CD4-positive, alpha-beta T cell treated with Interleukin-2 at 100 ng/mL for 4 hours (primary cell): ENCODE measurements at places on chromosomes 16 and 17.

- no peak for DNase-seq
These were observed at the start of gene QRICH2 for GRCh38 chr17:76307966-76308338. Gene QRICH2, minus strand, starts transcription at chr17:76308276. Its CDS starts 278 bp downstream, at chr17:76307998.

GRCh38 chr17:27245230-27245696 lies 48.7 kb upstream of the WSB1 start:
- DNase-seq = peak; percentile 38

DNA sequence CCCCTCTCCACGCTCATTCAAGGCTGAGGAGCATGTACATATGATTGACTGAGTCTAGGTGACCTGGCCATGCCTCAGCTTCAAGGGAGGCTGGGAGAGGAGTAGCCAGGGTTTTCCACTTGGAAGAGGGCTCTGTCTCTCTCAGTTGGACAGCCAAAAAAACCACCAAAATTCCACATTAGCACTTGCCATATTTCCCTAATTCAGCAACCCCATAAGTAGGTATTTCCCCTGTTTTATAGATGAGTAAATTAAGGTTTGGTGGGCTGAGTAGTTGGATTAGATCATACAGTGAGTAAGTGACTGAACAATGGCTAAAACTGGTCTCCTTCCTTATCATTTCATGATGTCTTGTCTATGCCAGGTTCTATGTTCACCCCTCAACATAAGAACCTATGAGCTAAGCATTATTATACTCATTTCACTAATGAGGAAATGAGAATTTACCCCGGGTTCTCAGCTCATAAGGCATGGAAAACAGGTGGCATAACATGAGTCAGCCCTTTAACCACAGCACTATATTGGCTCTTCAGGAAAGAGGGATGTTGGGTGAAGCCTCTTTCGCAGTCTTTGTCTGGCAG lies 68.0 kb upstream of the GAS7 start:
- no peak for DNase-seq

DNA sequence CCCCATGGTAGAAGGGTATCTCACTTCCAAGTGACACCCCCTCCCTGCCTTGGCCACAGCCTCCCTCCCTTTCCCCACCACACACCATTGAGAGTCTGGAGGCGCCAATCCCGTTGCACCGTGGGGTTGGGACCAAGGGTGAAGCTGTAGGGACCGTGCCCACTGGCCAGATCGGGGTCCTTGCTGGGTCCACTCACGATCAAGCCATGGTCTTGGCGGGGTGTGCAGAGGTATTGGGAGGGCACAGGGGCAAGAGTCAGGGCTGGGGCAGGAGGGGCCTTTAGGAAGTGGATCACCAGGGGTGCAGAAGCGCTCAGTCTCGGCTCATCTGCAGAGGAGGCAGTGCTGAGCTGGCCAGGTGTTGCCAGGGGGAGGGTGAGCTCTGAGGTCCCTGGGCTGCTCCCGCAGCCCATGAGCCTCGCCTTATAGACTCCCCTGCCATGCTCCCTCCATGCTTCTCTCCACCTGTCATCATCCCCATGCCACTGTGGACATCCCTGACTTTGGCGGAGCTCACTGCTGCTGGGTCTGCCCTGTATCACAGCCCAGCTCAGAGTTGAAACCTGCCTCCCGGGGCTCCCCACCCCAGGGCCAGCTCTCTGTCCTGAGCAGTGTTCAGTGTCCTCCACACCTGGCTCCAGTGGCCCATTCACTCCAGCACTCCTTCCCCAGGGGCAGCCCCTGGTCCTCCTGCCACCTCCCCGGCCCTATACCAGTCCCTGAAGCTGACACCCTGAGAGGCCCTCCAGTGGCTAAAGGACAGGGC lies 8.3 kb downstream of the CDH16 start:
- DNase-seq = no peak

DNA sequence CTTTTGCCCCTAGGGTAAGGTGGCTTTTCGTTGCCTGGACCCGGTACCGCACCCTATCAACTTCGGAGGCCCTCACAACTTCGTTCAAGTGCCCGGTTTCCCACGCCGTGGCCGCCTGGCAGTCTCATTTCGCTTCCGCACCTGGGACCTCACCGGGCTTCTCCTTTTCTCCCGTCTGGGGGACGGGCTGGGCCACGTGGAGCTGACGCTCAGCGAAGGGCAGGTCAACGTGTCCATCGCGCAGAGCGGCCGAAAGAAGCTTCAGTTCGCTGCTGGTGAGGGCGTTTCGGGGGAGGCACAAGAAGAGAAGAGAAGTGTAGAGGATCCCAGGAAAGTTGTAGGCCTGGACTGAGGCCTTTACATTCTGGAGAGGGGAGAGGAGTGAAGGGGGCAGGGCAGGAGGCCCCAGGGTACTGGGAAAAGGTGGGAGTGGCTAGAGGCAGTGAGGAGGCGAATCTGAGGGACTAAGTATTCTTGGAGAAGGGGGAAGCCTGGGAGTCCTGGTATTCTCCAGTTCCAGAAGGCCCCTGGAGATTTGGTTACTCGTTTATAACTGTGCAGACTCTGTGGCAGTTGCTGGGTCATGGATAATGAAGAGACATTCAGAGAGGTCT lies 5.5 kb downstream of the CNTNAP1 start:
- no peak for DNase-seq

GRCh38 chr16:1428511-1428910 lies 2.4 kb upstream of the PERCC1 start:
- DNase-seq = peak; percentile 21

GRCh38 chr16:71311553-71312158 lies 22.5 kb upstream of the CMTR2 start:
- peak; percentile 26 for DNase-seq

GRCh38 chr17:51118330-51119195 lies 2.1 kb downstream of the SPAG9 start:
- DNase-seq = no peak

GRCh38 chr16:46897471-46897870 lies 13.3 kb downstream of the GPT2 start:
- DNase-seq = no peak

DNA sequence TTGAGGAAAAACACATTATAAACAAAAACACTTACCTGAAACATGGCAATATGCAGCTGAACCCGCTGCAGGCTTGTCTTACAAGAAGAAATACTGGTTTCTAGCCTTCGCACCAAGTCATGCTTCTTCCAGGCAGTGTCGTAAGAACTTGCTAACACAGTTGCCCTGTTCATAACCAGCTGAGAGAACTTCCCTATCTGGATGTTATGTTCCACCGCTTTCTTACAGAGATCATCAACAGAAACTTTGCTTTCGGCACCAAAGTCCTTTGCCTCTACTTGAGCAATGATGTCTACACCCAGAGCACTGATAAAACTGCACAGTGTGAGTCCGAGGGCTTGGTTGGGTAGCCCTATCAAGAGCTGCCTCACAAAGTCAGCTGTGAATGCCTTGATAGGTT lies 27.9 kb upstream of the ARL6IP1 start:
- DNase-seq = no peak

DNA sequence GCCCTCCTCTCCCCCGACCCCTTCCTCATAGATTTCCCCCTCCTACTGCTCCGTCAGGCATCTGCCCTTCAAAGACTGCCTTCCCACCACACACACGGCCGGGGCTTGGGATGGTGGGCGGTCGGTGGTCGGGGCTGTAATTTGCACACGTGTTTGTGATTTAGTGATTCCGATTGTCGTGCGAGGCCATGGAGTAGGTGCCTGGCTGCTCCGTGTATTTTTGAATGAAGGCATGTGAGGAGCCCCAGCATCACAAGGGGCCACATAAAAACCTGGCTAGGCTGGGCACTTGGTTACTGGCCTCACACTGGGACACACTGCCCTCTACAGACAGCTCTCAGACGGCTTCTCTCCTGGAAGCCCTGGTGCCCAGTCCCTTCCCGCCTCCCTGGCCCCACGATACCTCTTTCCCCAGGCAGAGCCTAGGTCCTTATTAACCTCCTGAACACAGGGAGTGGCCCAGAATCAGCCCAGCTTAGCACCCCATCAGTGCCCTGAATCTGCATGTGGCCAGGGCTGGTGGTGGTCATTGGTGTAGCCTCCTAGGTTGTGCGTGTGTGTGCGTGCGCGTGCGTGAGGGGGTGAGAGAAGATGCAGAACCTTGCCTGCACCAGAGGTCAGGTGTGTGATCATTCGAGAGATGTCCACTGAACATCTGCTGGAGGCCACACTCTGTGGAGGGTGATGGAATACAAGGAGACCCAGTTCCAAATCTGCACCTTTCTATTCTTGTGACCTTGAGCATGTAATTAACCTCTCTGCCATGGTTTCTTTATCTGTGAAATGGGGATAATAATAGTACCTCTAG lies 1.3 kb upstream of the SOCS1 start:
- peak; percentile 74 for DNase-seq
